Purkinje cell (primary cell): ENCODE measurements at places on chromosomes 16 and 17. TPM values are rescaled to one million over a fixed set of nuclear protein-coding genes. Genes with fewer than 3 reads are reported as not detected.

Gene SIRT7
- polyA plus RNA-seq: 2.1 and 2.4 TPM in 2 replicates

Gene KAT8
- 16.0 and 16.5 TPM in 2 replicates for polyA plus RNA-seq

Gene NHLRC4
- polyA plus RNA-seq: not detected in 2 replicates

Gene CHST6
- 0.07 TPM in 1 of 2 replicates, not detected in the other for polyA plus RNA-seq

Gene WNK4
- 0.20 TPM in 2 replicates for polyA plus RNA-seq

Gene TP53TG3D
- 1.7 and 5.0 TPM in 2 replicates for polyA plus RNA-seq

Gene TTLL6
- not detected in 2 replicates for polyA plus RNA-seq

Gene C1QTNF8
- polyA plus RNA-seq: not detected in 2 replicates

Gene CENPN
- 1.9 and 8.0 TPM in 2 replicates for polyA plus RNA-seq

Gene NTN1
- 0.04 TPM in 1 of 2 replicates, not detected in the other for polyA plus RNA-seq

Gene ATP2A1
- polyA plus RNA-seq: 0.52 TPM in 1 of 2 replicates, not detected in the other

Gene CDK3
- polyA plus RNA-seq: 0.29 and 1.8 TPM in 2 replicates

Gene PDE6G
- polyA plus RNA-seq: not detected in 2 replicates

Gene FA2H
- not detected in 2 replicates for polyA plus RNA-seq

Gene PHKB
- polyA plus RNA-seq: 41.5 and 58.6 TPM in 2 replicates

Gene SERPINF2
- not detected in 2 replicates for polyA plus RNA-seq

Gene TBC1D3E
- not detected in 2 replicates for polyA plus RNA-seq

Gene CCDC154
- 0.73 TPM in 1 of 2 replicates, not detected in the other for polyA plus RNA-seq

Gene CHST4
- not detected in 2 replicates for polyA plus RNA-seq

Gene PRR35
- polyA plus RNA-seq: not detected in 2 replicates

Gene SCPEP1
- 25.3 and 51.1 TPM in 2 replicates for polyA plus RNA-seq

Gene RUSF1
- 5.2 and 12.1 TPM in 2 replicates for polyA plus RNA-seq

Gene TBC1D26
- polyA plus RNA-seq: not detected in 2 replicates

Gene ERN2
- polyA plus RNA-seq: not detected in 2 replicates

Gene ELAC2
- polyA plus RNA-seq: 8.5 and 27.5 TPM in 2 replicates

Gene SLC16A11
- not detected in 2 replicates for polyA plus RNA-seq

Gene KRT20
- polyA plus RNA-seq: not detected in 2 replicates

Gene CDH11
- 23.2 and 23.8 TPM in 2 replicates for polyA plus RNA-seq

Gene TAC4
- polyA plus RNA-seq: not detected in 2 replicates

Gene C17orf107
- polyA plus RNA-seq: 0.75 TPM in 1 of 2 replicates, not detected in the other

Gene CLEC3A
- polyA plus RNA-seq: not detected in 2 replicates

Gene KRT33B
- polyA plus RNA-seq: not detected in 2 replicates

Gene MRPL45
- polyA plus RNA-seq: 32.6 and 59.9 TPM in 2 replicates

Gene FBXL20
- polyA plus RNA-seq: 2.2 and 4.6 TPM in 2 replicates

Gene CLEC19A
- polyA plus RNA-seq: 4.4 TPM in 1 of 2 replicates, not detected in the other

Gene NME4
- polyA plus RNA-seq: 3.8 and 4.8 TPM in 2 replicates

Gene IL32
- not detected in 2 replicates for polyA plus RNA-seq

Gene ABHD15
- 0.30 TPM in 1 of 2 replicates, not detected in the other for polyA plus RNA-seq

Gene PRAC2
- not detected in 2 replicates for polyA plus RNA-seq

Gene TRIM65
- polyA plus RNA-seq: not detected in 2 replicates

Gene CBFA2T3
- 0.07 and 1.1 TPM in 2 replicates for polyA plus RNA-seq

Gene EVPLL
- not detected in 2 replicates for polyA plus RNA-seq

Gene BEAN1
- not detected in 2 replicates for polyA plus RNA-seq

Gene TVP23B
- 144 and 174 TPM in 2 replicates for polyA plus RNA-seq

Gene MYO1D
- 3.8 and 10.2 TPM in 2 replicates for polyA plus RNA-seq

Gene MYH8
- polyA plus RNA-seq: not detected in 2 replicates

Gene OR2C1
- not detected in 2 replicates for polyA plus RNA-seq

Gene PRKCA
- 7.6 and 8.0 TPM in 2 replicates for polyA plus RNA-seq

Gene NPW
- not detected in 2 replicates for polyA plus RNA-seq

Gene KRT25
- polyA plus RNA-seq: 0.52 and 3.2 TPM in 2 replicates
